ENCODE measurements at places on chromosomes 7 and 10.

DNA sequence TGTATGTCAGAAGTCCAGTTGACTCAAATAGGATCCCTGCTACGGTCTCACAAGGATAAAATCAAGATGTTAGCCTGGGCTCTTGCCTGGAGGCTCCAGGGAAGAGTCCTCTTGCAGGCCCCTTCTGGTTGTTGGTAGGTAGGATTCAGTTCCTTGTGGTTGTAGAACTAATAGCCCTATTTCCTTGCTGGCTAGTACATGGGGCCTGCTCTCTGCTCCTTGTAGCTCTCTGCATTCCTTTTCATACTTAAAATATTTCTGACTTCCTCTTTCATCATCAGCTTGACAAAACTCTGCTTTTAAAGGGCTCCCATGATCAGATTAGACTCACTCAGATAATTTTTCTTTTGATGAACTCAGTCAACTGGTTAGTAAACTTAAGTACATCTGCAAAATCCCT lies 756.7 kb downstream of the GATA3 start:
- DNase-seq = no peak

- no peak for DNase-seq
These were observed 77.1 kb downstream of the GSAP start for GRCh38 chr7:77338883-77339629.

- DNase-seq = no peak
These were observed 503.3 kb downstream of the TCERG1L start for GRCh38 chr10:130808243-130808642.

DNA sequence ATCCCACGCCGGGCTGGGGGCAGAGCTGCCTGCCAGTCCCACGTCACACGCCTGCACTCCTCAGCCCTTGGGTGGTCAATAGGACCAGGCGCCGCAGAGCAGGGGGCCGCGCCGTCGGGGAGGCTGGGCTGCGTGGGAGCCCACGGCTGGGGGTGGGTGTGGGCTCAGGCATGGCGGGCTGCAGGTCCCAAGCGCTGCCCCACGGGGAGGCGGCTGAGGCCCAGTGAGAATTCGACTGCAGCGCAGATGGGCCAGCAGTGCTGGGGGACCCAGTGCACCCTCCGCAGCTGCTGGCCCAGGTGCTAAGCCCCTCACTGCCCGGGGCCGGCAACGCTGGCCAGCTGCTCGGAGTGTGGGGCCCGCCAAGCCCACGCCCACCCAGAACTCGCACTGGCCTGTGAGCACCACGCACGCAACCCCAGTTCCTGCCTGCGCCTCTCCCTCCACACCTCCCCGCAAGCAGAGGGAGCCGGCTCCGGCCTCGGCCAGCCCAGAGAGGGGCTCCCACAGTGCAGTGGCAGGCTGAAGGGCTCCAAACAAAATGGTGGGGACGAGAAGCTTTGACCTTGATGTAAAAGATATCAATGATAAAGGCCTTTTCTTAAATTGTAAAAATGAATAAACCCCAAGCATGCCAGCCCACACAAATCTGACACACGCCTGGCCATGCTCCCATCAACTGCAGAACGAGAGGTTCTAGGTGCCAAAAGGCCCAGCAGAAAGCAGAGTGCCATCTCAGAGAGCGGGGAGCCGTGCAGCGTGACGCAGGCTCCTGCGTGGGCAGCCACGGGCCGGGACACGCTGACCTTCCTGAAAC lies 255.5 kb downstream of the MAD1L1 start:
- no peak for DNase-seq

DNA sequence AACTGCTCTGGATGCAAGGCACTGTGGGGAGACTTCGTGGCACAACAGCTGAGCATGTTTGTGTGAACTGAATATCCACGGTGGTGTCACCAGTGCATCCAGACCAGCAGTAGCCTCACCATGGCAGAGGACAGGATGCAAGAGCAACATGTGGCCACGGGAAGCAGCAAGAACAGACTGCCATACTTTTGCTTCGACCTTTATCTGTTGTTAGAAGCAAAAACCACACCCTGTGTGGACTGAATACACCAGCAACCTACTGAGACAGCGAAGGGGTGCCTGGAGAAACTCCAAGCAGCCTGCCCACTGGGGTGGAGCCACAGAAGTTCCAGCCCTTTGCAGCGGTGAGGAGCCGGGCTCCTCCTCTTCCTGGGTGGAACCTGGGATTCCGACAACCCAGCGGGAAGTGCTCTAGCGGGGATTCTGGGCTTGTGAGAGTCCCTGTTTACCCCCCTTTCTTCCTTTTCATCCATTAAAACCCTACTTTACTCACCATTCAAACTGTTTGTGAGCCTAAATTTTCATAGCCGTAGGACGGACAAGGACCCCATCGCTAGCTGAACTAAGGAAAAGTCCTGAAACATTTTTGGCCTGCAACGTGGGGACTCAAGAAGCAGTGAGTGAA lies 584.9 kb downstream of the GRM8 start:
- DNase-seq = no peak

- no peak for DNase-seq
These were observed 26.6 kb downstream of the APBB1IP start for GRCh38 chr10:26464632-26465280.

- no peak for DNase-seq
These were observed 41.8 kb upstream of the ZNF488 start for GRCh38 chr10:47425813-47426419.

DNA sequence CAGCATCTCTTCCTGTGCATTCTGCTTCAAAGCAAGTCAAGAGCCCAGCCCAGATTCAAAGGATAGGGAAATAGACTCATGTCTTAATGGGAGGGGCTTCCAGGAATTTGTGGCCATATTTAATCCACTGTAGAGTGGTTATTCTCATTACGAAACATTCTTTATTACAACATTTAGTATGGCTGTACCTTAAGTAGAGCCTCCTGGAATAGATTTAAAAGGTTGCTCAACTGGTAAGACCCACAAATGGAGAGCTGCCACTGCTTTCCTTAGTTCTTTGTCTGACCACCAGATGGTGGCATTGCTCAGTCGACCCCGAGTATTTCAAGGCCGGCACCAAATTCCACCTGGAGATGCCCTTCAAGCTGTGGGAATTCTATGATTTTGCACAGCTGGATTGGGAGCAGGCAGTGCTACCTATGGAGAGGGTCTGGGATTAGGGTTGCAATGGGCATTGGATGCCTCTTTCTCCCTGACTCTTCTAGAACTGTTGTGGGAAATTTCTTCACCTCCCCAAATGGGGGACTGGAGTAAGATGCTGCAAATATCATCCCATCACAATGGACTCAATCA lies 102.2 kb downstream of the RBM20 start:
- DNase-seq = peak; percentile 26

- DNase-seq = no peak
These were observed 1.6 kb downstream of the BAMBI start for GRCh38 chr10:28678687-28679457.

DNA sequence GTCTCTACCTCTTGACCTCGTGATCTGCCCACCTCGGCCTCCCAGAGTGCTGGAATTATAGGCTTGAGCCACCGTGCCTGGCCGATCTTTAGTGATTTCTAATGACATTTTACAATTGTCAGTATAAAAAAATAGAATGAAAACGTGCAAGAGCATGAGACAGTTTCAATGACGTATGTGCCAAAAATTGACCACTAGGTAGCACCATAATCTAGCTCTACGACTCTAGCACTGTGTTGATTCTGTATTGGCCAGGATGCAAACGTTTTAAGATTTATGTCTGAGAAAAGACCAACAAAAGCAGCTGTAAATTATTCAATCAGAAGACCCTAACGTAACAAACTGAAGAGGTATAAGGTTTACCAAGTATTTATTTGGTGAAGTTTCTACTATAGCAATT lies 25.4 kb upstream of the EXOC6 start:
- no peak for DNase-seq

- DNase-seq = no peak
These were observed 37.5 kb downstream of the LRRC18 start for GRCh38 chr10:48902096-48902495.

- no peak for DNase-seq
These were observed 51.6 kb downstream of the ARMH3 start for GRCh38 chr10:102004376-102004775.

- DNase-seq = no peak
These were observed 233.4 kb downstream of the ZMYND11 start for GRCh38 chr10:368579-369220.

- no peak for DNase-seq
These were observed 462 bp downstream of the KIAA1549 start for GRCh38 chr7:138980563-138981291.

GRCh38 chr10:9545073-9545472 lies 1472.6 kb upstream of the CELF2 start:
- no peak for DNase-seq

DNA sequence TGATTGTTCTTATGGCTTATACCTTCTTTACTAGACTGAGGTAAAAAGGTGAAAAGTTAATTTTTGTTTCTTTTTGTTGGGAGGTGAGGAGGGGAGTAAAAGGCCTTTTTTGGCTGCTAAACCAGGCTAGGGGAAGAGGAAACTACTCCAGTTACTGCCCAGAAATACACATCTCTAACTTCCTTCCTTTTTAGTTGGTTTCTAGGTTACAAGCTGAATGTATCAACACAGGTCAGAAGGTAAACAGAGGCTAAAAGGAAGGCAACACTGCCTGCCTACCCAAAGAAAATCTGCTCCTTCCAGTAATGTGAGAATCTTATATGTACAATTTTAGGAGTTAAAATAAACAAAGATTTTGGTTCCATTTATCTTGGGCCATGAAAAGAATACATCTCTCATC lies 140.4 kb downstream of the NRBF2 start:
- no peak for DNase-seq

GRCh38 chr7:113657603-113658002 lies 261.2 kb downstream of the PPP1R3A start:
- no peak for DNase-seq

GRCh38 chr7:33562996-33563395 lies 342.3 kb upstream of the BMPER start:
- DNase-seq = no peak

- DNase-seq = no peak
These were observed 9.2 kb downstream of the NDUFA5 start for GRCh38 chr7:123548406-123548805.

DNA sequence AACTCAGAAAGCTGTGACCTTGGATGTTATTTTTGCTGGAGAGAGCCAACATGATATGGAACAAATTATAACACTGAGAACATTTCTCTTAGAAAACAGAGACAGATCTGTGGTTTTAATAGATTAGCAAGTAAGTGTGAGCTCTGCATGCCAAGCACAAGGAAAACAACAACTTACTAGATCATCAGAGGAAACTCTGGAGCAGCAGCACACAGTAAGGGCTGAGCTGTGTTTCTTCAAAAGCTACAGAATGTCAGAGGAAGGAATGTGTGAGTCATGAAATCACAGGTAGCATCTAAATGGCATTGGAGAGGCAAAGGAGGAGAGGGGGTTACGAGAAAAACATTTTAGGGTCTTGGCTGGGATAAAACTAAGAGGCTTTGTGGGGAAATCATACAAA lies 283.4 kb upstream of the FZD8 start:
- DNase-seq = no peak
